Left renal pelvis (tissue), 4 donors: ENCODE measurements at places on chromosomes 7 and 10.

GRCh38 chr10:7406712-7407333 lies 4.0 kb downstream of the SFMBT2 start:
- DNase-seq: no peak

DNA sequence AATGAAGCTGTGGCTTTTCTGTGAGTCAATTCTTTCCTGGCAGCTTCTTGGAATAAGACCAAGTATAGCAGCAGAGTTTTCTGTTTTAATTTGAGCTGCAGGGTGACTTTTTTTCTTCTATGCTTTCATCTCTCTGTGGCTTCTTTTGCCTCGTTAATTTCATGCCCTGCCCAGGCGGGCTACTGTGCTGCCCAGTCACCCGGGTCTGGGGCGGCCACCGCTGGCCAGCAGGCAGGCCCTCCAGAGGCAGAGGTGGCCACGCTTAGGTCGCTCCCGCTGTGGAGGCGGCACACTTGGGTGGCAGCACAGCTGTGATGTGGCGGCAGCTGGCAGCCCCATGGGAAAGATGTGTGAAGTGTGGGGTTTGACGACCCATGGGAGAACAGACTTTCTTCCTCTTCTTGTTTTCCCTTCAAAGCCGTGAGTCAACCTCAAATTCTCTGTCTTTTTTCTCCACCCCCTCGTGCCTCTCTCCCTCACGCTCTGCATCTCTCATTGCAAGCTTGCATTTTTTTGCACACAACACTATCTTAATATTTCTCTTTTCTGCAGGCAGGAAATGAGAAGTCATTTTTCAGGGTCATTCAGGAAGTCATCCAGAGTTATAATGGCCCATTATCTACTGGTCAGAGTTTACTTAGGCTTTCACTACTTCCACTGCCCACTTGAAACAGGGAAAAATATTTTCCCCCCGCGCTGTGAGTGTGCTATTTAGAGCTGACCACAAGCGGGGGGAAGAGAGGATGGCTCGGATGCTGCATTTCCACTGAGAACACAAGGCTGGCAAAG lies 67.8 kb downstream of the EGFR start:
- no peak for DNase-seq

GRCh38 chr10:104897696-104898095 lies 256.6 kb downstream of the SORCS3 start:
- DNase-seq: no peak

DNA sequence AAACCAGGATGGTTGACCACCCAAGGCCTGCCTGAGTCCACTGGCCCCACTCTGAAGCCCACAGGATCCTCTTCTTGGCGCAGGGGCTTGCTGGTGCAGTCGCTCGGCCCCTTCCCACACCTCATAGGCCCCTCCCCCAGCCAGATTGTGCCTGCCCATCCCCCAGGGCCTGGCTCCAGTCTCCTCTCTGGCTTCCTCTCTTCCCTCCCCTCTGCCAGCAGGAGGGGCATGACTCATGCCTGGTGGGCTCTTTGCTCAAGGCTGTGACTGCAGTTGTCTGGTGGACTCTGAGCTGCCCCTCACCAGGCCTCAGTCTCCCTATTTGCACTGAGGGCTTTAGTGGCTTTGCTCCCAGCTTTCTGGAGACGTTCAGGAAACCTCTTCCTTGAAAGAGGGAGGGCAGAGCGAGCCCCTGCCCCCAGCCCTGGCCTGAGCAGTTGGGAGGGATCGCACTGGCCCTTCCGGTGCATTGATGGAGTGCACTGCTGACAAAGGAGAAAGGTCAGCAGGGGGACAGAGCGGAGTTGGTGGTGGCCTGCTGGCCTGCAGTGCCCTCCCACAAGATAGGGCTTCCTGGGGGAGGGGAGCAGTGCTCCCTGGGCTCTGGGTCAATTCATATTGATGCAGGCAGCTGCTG lies 60.7 kb downstream of the ZMIZ1 start:
- DNase-seq: no peak

- DNase-seq: no peak
Observed at GRCh38 chr7:28749638-28750037, 208.5 kb downstream of the TRIL start.

- no peak for DNase-seq
Observed at GRCh38 chr10:101158459-101159058, 27.5 kb downstream of the TLX1 start.

- DNase-seq: no peak
Observed at GRCh38 chr7:142964502-142965246, 2.5 kb upstream of the KEL start.

DNA sequence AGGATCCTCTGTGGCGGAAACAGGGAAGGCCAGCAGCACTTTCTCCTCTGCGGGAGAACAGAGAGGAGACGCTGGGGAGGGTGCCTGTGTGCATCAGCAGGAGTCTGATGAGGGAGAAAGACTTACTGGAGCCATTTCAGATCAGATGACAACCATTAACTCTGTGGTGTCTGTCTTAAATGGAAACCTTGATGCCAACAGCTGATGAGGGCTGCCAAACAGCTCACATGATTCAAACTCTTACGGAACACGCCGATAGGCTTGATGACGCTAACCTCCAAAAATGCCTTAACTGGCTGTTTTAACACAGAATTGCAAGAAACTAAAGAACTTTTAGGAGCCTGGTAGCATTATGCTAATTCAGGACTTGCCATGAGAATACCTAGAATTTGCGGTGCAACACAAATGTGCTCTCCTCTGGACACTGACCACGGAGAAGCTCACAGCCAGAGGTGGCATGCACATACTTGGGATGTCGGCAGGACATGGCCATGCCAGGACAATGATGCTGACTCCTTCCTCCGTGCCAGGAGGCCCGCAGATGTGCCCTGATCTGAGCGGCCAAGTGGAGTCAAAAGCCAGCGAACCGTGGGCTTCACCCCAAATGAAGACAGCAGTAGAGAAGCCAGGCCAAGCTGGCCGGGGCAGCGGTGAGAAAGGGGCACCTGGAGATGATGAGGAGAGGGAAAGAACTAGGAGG lies 154.9 kb downstream of the ZMYND11 start:
- DNase-seq: no peak

- no peak for DNase-seq
Observed at GRCh38 chr7:85475476-85475875, 288.6 kb upstream of the SEMA3D start.
